ENCODE measurements at places on chromosomes 7 and 10.

DNA sequence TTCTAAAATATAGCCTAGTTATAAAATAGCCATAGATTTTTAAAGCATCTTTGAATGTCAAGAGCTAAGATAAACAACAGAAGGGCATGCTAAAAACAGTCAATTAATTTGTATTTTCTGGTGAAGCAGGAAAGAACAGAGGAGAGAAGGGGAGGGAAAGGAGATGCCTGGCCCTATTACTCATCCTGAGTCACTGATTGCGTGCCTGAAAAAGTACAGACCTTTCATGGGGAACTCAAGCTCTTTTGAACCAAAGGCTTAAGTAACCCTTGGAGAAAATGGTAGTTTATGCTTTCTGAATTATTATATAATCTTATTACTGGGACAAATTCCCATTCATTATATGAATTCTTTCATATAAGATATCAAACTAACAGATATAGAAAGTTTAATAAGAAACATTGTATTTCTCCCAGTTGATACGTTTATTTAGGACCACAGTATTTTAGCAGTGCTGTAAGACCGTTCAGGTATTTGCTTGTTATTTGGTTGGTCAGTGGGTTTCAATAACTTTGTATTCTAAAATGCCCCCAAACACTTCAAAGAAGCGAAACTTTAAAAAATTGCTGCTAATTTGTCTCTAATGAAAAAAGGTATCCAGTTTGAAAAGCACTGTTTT lies 151.3 kb downstream of the HGF start:
- no peak for DNase-seq

DNA sequence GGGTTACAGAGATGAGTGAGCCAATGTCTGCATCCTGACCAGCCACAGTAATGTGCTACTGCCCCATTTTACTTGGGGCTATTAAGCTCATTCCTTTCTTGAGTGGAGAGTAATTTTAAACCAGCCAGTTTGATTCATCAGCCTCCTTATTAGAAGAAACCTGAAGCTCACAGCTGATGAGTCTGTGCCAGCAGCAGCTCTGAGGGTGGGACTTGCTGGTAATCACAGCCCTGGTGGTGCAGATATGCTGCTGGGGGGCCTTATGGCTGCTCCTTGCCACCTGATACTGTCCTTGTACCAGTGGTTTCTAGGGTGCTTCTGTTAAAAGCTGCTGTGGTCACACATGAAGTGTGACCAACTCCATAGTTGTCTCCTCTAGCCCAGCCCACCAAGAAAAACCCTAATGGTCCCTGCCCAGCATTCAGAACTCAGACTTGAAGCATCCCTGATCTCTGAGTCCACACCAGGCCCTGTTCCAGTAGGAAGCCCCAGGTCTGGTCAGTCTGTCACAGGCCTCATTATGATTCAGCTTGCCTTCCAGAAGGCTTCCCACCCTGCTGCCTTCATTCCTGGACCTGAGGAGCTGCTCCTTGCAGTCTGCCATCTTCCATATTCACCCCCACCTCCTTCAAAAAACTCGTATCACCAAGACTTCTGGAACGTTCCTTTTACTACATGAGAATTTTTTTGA lies 28.9 kb upstream of the RBM20 start:
- no peak for DNase-seq

- DNase-seq = no peak
Measured at GRCh38 chr7:69318794-69319193, 279.5 kb upstream of the AUTS2 start.

GRCh38 chr7:157514306-157514705 lies 177.5 kb downstream of the DNAJB6 start:
- DNase-seq = no peak

DNA sequence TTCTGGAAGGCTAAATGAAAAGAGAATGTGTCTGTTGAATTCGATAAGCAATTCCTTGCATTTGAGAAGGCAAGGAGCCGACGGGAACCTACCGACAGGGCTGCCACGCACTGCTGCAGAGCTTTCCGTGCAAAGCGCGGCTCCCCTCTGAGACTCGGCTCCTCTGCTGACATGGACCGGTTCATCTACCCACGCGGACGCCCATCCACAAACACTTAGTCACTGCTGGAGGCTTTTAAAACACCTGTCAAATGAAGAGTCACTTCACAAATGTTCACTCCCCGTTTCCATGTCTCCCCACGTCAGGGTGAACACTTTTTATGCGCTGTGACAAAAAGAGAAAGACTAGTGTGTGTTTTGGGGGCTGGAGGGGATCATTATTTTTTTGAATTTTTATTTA lies 32.0 kb downstream of the AMZ1 start:
- no peak for DNase-seq

All from GM13976 (cell line).